ENCODE measurements at places on chromosomes 1 and 21.

DNA sequence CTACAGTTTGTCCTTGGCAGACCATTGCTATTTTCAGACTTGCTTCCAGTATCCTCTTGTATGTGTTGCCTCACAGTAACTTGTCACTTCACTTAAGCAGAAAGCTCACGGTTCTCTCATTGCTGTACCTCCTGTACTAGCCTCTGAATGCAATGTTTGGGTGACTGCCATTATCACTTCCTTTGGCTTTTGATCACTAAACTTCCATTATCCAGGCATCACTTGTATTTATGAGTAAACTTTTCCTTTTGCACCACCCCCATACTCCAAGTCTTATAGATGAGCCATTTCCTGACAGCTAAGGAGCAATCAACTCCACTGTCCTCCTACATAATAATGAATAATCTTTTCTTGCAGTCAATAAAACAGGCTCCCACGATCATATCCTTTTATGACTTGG is 255.3 kb downstream of the PDE4B start:
- no peak for DNase-seq

DNA sequence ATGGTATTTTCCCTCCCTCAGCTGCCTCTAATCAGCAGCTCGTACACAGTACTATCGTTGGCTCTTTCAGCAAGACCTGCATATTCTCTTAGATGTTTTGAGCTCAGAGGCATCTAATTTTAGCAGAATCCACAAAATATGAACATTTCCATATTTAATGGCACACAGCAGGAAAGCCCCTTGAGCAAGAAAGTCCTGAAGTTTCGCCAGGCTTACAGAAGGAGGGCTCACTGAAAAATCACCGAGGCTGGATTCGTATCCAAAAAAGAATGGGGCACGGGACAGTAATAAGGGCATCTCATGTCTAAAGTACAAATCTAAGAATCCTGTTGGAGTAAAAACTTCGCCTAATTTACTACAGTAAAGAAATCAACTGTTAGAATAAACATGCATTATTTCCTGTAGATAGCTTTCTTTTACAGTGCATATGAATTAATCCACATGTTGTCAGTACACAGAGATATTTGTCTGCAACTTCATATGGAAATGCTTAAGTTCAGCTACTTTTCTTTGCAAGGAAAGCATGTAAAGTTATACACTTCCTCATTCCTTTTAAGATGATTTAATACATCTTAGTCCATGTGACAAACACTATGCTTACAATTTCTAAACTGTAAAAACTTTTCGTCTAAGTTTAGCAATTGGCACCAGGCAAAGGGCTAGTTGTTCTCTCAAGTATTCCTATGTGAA is 1205.3 kb upstream of the ADGRL4 start:
- DNase-seq = no peak

DNA sequence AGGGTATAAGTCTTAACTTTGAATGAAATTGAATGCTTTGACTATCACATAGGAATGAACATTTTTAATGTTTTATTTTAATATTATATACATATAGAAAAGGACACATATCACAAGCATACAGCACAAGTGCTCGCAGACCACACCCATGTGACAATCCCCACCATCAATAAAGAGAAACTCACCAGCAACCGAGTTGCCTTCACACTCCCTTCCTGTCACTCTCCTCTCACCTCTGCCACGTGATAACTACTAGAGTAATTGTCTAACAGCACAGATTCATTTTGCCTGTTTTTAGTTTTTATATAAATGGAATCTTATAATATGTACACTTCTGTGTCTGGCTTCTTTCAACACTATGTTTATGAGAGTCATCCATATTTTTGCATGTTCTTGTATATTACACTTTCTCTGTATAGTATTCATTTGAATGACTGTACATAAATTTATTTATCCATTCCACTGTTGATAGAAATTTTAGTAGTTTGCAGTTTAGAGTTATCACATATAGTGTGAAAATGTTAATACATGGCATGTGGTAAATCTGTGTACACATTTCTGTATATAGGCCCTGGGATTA is 304.9 kb upstream of the DUSP10 start:
- DNase-seq = no peak

- DNase-seq = peak; percentile 73
Observed at GRCh38 chr1:205504311-205505075, at the start of gene CDK18. TSS of gene CDK18 (plus strand) at chr1:205504669. CDS start at chr1:205523168, 18,499 bp downstream.

GRCh38 chr1:180278596-180279395 is 48.7 kb downstream of the LHX4 start:
- no peak for DNase-seq

DNA sequence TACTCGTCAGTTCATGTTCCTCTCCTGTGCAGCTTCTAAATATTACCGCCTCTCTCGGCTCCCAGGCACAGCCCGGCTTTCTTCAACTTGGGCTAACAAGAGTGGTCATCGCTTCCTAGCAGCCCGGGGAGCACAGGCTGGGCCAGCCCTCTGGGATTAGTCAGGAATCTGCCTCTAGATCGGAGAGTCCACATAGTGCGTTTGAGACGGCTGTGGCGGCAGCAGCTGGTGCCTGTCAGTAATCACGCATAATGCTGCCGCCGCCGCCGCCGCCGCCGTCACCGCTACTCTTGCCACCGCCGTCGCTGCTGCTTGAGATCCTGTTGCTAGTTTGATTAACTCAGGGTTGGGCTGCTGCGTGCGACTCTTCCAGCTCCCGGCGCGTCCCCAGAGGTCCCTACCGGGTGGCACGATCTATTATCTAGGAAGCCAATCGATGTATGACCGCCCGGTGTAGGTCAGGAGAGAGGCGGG is at the start of gene RXRG:
Gene RXRG, minus strand, starts transcription at position 230 of the 474 bp plus-strand sequence. CDS start 233 bp downstream, outside the sequence.
- peak; percentile 67 for DNase-seq

DNA sequence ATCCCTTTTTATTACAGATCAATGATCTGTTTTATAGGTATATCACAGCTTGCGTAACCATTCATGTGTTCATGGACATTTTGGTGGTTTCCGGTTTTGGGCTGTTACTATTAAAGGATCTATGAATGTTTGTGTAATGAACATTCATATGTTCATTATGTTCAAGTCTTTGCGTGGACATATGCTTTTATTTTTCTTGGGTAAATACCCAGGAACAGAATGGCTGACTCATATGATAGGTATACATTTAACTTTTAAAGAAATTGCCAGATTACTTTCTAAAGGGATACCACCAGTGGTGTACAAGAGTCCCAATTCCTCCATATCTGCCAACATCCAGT is 73.7 kb downstream of the SPATA46 start:
- no peak for DNase-seq

DNA sequence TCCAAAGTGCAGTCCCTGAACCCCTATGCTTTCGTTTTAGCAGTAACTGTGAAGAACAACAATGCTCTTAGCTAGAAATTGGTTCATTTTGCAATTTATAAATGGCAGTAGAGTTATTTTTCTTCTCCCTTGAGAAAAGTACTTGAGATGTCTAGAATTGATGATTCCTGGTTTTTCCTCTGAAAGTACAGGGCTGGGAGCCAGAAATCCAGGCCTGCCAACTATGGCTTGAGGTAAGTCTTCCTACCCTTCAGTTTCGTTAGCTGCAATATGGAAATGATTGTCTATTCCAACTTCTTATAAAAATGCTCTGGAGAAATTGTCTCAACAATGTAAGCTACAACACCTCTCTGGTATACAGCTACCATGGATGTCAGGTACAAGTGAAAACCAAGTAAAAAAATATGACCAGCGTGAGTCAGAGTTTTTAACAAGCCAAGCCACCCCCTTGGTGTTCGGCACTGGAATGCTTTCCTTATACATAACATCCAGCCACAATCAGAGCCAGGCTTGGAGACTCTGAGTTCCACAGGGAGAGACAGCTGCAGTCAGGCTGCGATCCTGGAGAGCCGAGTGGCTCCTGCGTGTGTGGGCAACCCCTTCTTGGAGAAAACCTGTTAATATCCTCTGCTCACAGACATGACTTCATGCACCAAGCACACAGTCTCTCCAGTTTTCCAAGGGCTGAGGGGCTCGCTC is 22.0 kb downstream of the TSPAN2 start:
- no peak for DNase-seq

All from left hindlimb (tissue), 1 donor.